Activated CD4-positive, CD25-positive, alpha-beta regulatory T cell (primary cell): ENCODE measurements at places on chromosomes 6 and 20.

DNA sequence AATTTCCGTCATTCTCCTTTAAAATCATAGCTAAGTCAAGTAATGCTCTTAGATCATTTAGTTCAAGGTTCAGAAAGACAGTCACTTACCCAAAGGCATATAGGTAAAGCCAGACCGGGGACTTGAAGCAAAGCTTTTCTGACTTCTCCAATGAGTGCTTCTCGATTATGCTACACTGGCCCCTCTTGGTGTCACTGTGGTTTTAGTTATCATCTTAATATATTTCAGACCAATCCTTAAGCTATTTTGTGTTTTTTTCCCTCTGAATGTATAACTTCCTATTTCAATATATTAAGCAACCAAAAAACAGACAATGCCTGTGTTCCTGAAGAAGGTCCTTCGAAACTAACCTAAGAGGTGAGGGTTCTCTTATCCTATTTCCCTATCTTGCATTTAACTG is 3.9 kb downstream of the PRDM1 start:
- no peak for DNase-seq

- no peak for DNase-seq
These were observed 11.0 kb upstream of the RBM38 start for GRCh38 chr20:57380081-57380750.

- no peak for DNase-seq
These were observed 103.5 kb downstream of the JARID2 start for GRCh38 chr6:15349379-15349778.

DNA sequence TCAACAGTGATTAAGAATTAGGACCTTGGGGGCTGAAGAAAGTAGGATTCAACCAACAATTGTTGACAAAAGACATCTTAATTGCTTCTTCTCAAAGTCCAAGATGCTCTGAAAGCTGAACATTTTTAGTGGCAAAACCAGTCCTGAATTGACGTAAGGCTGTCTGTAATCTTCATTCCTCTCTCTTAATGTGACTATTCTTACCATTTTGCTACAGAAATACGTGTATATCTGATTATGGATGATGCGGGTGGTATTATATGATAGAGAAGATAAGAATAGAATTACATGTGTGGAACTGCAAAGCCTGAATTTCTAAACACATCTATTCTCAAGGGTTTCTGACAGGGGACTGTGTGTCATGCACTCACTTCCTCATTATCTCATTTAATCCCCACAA is 130.3 kb upstream of the SASH1 start:
- DNase-seq, result no peak

DNA sequence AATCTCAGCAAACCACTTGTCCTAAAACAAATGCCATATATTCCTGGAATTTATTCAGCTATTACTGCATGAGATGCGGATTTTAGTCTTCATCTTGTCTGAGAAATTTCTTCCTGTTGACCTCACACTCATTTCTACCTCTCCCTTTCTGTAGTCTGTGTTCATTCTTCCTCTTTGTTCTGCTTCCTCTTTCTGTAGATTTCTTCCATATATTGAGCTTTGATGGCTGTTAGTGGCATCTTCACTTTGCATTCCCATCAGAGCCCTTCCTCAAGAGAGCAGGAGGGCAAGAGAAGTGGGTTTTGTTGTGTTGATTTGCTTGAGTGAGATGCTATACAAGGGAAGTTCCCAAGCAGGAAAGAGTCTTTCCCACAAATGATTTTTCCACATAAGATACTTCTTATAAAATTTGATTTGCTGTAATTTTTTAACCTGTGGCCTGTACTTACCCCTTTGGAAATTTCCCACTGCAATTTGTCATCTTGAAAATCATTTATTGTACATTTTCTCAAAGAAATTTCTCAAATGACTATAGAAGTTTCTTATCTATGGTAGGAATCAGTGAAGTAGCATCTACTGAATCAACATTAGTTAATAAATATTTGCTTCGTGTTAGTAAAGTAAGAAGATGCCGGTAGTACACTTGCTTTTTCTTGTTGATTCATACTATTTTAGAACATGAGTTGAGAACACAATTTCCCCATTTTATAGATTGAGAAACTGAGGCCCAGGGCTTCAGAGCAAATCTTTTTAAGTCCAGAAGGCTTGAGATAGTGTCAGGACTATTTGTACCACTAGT is 43.8 kb downstream of the MAP3K4 start:
- DNase-seq, result no peak

- DNase-seq, result no peak
These were observed 270.2 kb upstream of the PRDM1 start for GRCh38 chr6:105815661-105816555.

DNA sequence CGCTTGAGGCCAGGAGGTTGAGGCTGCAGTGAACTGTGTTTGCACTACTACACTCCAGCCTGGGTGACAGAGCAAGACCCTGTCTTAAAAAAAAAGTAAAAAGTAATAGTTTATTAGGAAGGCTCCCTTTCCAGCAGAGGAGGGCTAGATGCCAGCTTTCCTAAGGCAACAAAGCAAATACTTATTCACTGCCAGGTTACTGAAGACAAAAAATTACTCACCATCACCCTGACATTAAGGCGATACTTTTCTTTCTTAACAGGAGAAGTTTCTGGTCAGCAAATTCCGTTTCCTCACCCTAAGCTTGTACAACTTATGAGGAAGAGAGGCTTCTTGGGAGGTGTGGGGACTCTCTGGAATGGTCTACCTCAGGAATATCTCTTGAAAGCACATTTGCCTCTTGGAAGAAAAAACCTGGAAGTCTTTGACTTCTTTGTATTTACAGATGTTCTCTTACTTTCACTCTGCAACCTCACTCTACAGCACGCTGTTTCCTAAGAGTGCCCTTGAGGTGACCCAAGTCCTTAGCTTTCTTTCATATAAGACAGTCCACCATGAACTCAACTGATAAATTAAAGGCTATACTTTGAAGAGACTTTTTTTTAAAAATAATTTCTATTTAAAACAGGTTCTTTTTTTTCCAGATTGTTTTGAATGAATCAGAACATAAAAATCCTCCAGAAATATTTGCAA is 52.9 kb upstream of the TRAF3IP2 start:
- DNase-seq, result no peak

- no peak for DNase-seq
These were observed 37.6 kb upstream of the ANGPT4 start for GRCh38 chr20:953742-954141.

GRCh38 chr6:16747232-16748024 is 13.8 kb downstream of the ATXN1 start:
- DNase-seq, result no peak

- DNase-seq, result no peak
These were observed 12.9 kb upstream of the WFDC2 start for GRCh38 chr20:45456632-45457031.
